Fibroblast of lung (primary cell): ENCODE measurements at places on chromosomes 5 and 9. TPM values are rescaled to one million over a fixed set of nuclear protein-coding genes. Genes with fewer than 3 reads are reported as not detected.

Gene PCDHGA12
- total RNA-seq: 9.2 and 13.7 TPM in 2 replicates

- DNase-seq: peak; percentile 94
- no peak overlapping the region for H3K4me3 ChIP-seq
- peaks cover 26% of the 10 kb centered on the region for H3K36me3 ChIP-seq
- peaks cover 14% of the 10 kb centered on the region for H3K4me1 ChIP-seq
- H3K27me3 ChIP-seq: no peaks in the 10 kb centered on the region
These were observed 21.2 kb downstream of the DYNC2I2 start for GRCh38 chr9:128635266-128636023.

DNA sequence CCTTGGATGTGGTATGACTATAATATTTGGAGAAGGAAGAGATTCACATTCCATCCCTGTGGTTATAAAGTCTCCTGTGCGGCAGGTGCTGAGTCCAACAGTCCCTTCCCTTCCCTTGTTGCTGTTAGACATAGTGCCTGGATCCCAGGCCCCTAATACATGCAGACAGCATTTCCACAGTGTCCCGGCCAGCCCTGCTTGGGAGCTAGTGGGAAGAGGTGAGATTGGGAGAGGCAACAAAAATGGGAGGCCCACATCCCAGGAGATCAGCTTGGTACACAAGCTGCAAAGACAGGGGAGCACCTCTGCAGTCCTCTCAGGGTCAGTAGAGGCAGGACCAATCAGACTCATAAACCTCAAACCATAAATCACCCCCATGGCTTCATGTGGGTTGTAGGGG is 3.3 kb upstream of the NEURL1B start:
- DNase-seq: no peak
- H3K27ac ChIP-seq: no peak overlapping the region
- H3K4me3 ChIP-seq: no peak overlapping the region
- peaks cover 3% of the 10 kb centered on the region for H3K4me1 ChIP-seq
- no peaks in the 10 kb centered on the region for H3K36me3 ChIP-seq
- no peaks in the 10 kb centered on the region for H3K27me3 ChIP-seq

Gene GRM6
- total RNA-seq: not detected in 2 replicates

Gene IFNA2
- not detected in 2 replicates for total RNA-seq

Gene PCDHGB2
- 3.1 and 4.6 TPM in 2 replicates for total RNA-seq

Gene UNC5A
- total RNA-seq: not detected in 2 replicates

Gene OCLN
- 2.3 and 7.8 TPM in 2 replicates for total RNA-seq

GRCh38 chr5:105812304-105812703 is 1858.4 kb downstream of the EFNA5 start:
- DNase-seq: peak; percentile 84
- no peaks in the 10 kb centered on the region for H3K4me1 ChIP-seq
- H3K36me3 ChIP-seq: no peaks in the 10 kb centered on the region
- no peak overlapping the region for H3K4me3 ChIP-seq

DNA sequence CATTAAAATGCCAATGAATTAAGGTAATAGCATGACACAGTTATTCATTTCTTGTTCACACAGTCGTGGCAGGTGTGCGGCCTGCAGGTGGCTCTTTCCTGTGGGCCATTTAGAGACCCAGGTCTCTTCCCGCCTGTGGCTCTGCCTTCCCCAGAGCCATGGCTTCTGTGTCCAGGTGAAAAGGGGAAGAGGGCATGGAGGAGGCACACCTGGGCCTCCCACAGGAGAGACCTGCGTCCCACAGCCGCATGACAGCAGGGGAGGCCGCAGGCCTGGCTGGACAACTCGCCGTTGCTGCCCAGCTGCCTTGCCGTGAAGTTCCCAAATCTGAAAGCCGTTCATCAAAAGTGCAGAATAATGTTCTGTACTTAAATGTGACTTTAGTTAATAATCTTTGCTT is 14.4 kb upstream of the PLEKHG4B start:
- no peak overlapping the region for H3K4me3 ChIP-seq

Gene LCP2
- total RNA-seq: under 0.01 TPM in 1 of 2 replicates, not detected in the other

GRCh38 chr9:135530146-135530545 is 8.9 kb downstream of the LCN1 start:
- no peaks in the 10 kb centered on the region for H3K36me3 ChIP-seq
- H3K4me3 ChIP-seq: no peak overlapping the region
- H3K27me3 ChIP-seq: no peaks in the 10 kb centered on the region
- H3K4me1 ChIP-seq: no peaks in the 10 kb centered on the region

DNA sequence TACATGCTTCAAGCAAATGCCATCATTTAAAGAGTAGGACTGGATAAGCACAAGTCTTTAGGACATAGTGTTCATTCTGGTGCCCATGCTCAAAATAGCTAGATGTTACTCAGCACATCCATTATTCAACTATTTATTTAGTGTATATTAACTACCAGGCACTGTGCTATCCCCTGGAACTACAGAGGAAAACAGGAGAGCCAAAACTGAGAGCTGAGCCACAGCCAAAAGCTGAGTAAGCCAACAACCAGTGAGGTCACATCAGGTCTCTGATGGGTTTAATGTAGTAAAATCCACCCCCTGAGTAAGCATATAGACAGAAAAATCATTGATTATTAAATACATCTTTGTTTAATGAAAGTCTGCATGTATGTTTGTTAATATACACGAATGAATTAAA is 469.3 kb upstream of the DMAC1 start:
- no peak overlapping the region for H3K27ac ChIP-seq
- no peaks in the 10 kb centered on the region for H3K4me1 ChIP-seq
- no peak overlapping the region for H3K4me3 ChIP-seq
- no peaks in the 10 kb centered on the region for H3K27me3 ChIP-seq
- no peak for DNase-seq

Gene LIFR
- total RNA-seq: 65.1 and 84.5 TPM in 2 replicates

DNA sequence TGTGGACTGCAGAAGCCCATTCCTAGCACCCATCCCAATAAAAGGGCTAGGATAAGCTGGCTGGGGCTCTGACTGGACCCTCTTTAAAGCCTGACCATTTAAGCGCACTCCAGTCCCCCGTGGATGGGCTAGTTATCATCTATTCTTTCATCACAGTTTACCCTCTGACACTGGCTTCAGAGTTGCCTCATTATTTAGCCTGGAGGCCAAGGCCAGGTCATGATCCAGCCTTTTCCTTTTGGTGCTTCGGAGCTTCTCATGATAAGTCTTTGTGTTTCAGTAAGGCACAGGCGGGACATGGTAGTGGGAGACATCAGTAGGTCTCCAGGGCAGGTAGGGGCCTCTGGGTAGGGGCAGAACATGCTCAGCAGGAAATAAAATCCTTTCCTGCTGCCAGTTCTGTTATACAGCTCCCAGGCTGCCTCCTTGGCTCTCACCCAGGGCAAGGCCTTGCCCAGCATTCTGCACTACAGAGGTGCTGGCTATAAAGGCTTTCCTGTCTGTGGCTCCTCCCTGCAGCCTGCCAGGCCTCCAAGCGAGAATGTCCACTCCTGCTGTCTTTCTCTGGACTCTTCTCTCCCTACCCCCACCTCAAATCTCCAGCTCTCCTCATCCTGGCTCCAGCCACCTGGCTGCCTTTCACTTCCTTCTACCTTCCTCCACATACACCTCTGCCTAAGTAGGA is 128.8 kb downstream of the FSTL4 start:
- no peaks in the 10 kb centered on the region for H3K36me3 ChIP-seq
- H3K4me1 ChIP-seq: no peaks in the 10 kb centered on the region
- no peak overlapping the region for H3K27ac ChIP-seq
- no peak overlapping the region for H3K4me3 ChIP-seq

Gene KCNV2
- not detected in 2 replicates for total RNA-seq

- DNase-seq: no peak
- H3K4me1 ChIP-seq: peaks cover 5% of the 10 kb centered on the region
- H3K27ac ChIP-seq: no peak overlapping the region
- H3K36me3 ChIP-seq: no peaks in the 10 kb centered on the region
These were observed 147.6 kb upstream of the TRIM32 start for GRCh38 chr9:116539549-116539948.

Gene SPACA9
- total RNA-seq: 3.1 and 4.3 TPM in 2 replicates

Gene RNF183
- not detected in 2 replicates for total RNA-seq

Gene FYB1
- under 0.01 TPM in 1 of 2 replicates, not detected in the other for total RNA-seq

Gene CEL
- under 0.01 and 0.33 TPM in 2 replicates for total RNA-seq

Gene ORM1
- not detected in 2 replicates for total RNA-seq

Gene LCN9
- total RNA-seq: not detected in 2 replicates

GRCh38 chr5:3311433-3311832 is 284.2 kb upstream of the IRX1 start:
- no peak for DNase-seq
- H3K4me3 ChIP-seq: no peak overlapping the region
- H3K27ac ChIP-seq: no peak overlapping the region

GRCh38 chr5:139470821-139471300 is at the start of gene SMIM33:
Gene SMIM33, plus strand, starts transcription at chr5:139471004. Its CDS starts 118 bp downstream, at chr5:139471122.
- no peak for DNase-seq
- no peak within 1 kb of the TSS for H3K4me3 ChIP-seq
- no peaks in the 10 kb centered on the region for H3K27me3 ChIP-seq
- H3K4me1 ChIP-seq: peaks cover 11% of the 10 kb centered on the region
- H3K36me3 ChIP-seq: peaks cover 5% of the 10 kb centered on the region

- H3K4me3 ChIP-seq: no peak overlapping the region
- no peaks in the 10 kb centered on the region for H3K27me3 ChIP-seq
- no peaks in the 10 kb centered on the region for H3K4me1 ChIP-seq
- H3K27ac ChIP-seq: no peak overlapping the region
- no peaks in the 10 kb centered on the region for H3K36me3 ChIP-seq
- no peak for DNase-seq
These were observed 147.0 kb downstream of the CAVIN4 start for GRCh38 chr9:100724886-100725285.

- H3K27me3 ChIP-seq: no peaks in the 10 kb centered on the region
- DNase-seq: peak; percentile 9
- peak overlapping the region; percentile 97 for H3K4me3 ChIP-seq
- H3K36me3 ChIP-seq: no peaks in the 10 kb centered on the region
- H3K4me1 ChIP-seq: no peaks in the 10 kb centered on the region
These were observed 691 bp downstream of the DMXL1 start for GRCh38 chr5:119071561-119071995.

Gene TCF7
- total RNA-seq: 1.0 and 3.1 TPM in 2 replicates

GRCh38 chr9:107280543-107280942 is 2.5 kb upstream of the RAD23B start:
- no peaks in the 10 kb centered on the region for H3K27me3 ChIP-seq
- no peak overlapping the region for H3K4me3 ChIP-seq
- no peak overlapping the region for H3K27ac ChIP-seq

Gene FOXD4
- total RNA-seq: 0.17 and 0.26 TPM in 2 replicates

DNA sequence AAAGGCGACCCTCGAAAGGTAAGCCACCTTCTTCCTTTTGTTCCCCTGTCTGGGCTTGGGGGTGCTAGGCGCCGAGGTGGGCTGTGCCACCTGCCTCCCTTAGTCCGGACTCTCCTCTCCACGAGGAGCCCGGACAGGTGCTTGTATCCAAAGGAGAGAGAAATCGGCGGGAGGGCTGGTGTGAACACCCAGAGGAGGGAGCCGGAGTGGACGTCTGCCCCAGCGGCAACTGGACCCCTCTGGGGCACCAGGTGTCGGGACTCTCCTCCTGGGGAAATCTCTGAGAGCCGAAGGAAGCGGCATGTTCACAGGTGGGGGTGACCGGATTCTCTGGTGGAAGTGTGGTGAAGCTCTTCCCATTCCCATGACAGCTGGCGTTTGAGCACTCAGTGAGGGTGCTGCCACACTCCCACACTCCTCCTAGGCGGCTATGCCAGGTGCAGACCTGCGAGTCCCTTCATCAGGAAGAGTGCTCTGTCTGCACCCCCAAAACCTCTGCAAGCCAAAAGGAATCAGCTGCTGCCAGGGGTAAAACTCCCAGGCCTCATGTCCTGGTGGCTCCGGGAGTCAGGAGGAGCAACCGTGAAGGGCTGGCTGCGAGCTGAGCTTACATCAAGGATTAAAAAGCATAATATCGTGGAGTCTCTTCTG is 921 bp downstream of the KCNIP1 start:
- no peak overlapping the region for H3K27ac ChIP-seq
- no peaks in the 10 kb centered on the region for H3K27me3 ChIP-seq
- no peak for DNase-seq
- no peaks in the 10 kb centered on the region for H3K4me1 ChIP-seq
- no peaks in the 10 kb centered on the region for H3K36me3 ChIP-seq

DNA sequence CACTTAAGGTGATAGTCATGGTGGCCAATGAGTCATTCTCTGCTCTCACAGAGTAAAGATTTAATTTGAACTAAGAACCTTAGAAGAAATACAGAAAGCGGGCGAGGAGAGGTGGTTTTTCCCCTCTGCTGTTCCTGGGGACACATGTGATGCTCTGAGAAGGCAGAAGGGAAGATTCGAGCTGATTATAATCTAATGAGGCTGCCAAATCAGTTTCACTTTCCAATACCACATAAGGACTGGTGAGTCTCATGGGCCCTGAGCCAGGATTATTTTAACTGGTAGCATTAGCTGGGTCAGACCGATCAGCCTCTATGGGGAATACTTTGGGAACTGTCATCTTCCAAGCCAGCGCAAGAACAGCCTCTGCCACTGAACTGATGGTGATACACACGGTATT is 116.5 kb downstream of the SLC1A3 start:
- H3K27ac ChIP-seq: no peak overlapping the region
- no peaks in the 10 kb centered on the region for H3K4me1 ChIP-seq
- peak; percentile 18 for DNase-seq
- H3K27me3 ChIP-seq: peaks cover 4% of the 10 kb centered on the region
- no peaks in the 10 kb centered on the region for H3K36me3 ChIP-seq

DNA sequence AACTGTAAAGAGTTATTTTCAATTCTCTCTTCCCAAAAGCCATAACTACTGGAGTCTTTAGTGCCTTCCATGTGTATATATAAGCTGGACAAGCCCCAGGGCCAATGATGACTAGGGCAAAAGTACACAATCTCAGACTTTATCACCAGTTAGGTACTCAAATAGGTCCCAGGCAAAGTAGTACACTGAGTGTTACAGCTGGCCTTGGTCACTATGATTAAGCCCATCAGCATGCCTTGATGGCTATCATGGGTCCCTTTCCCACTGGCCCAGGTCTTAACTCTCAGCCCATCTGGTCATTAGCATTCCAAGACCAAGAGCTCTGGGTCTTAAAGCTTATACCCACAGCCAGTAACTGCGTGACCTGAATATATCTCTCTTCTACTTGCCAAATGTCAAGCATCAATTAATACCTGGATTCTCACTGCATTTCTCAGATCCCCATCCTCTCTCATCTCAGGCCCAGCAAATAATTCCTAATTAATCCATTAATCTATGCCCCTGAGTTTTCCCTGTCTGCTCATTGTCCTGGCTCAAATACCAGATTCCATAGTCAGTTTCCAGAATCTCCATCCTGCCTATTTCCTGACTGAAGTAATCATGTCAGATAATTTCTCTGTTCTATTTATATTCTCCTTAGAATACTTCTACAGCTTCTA is 62.3 kb downstream of the NR6A1 start:
- no peaks in the 10 kb centered on the region for H3K4me1 ChIP-seq
- H3K27ac ChIP-seq: no peak overlapping the region
- H3K27me3 ChIP-seq: no peaks in the 10 kb centered on the region
- peak; percentile 89 for DNase-seq
- H3K36me3 ChIP-seq: no peaks in the 10 kb centered on the region

GRCh38 chr5:13212886-13213285 is 731.6 kb downstream of the DNAH5 start:
- no peak overlapping the region for H3K4me3 ChIP-seq
- no peaks in the 10 kb centered on the region for H3K27me3 ChIP-seq
- no peaks in the 10 kb centered on the region for H3K36me3 ChIP-seq
- DNase-seq: no peak
- H3K4me1 ChIP-seq: no peaks in the 10 kb centered on the region

Gene ANKRD31
- total RNA-seq: 0.26 and 0.33 TPM in 2 replicates

- no peak overlapping the region for H3K27ac ChIP-seq
- no peaks in the 10 kb centered on the region for H3K4me1 ChIP-seq
- DNase-seq: no peak
- H3K27me3 ChIP-seq: no peaks in the 10 kb centered on the region
These were observed 24.2 kb upstream of the ANKRD18A start for GRCh38 chr9:38644601-38645000.
